HCT116 (cell line): ENCODE measurements at places on chromosomes 2 and 18. TPM values are rescaled to one million over a fixed set of nuclear protein-coding genes. Genes with fewer than 3 reads are reported as not detected.

GRCh38 chr18:5466256-5466655, 77.5 kb downstream of the EPB41L3 start:
- DNase-seq: no peak

- peak; percentile 46 for DNase-seq
Measured at GRCh38 chr2:98086491-98087446, at the start of gene VWA3B. Gene VWA3B (plus strand): TSS chr2:98087167. CDS start chr2:98093093, 5,926 bp downstream.

DNA sequence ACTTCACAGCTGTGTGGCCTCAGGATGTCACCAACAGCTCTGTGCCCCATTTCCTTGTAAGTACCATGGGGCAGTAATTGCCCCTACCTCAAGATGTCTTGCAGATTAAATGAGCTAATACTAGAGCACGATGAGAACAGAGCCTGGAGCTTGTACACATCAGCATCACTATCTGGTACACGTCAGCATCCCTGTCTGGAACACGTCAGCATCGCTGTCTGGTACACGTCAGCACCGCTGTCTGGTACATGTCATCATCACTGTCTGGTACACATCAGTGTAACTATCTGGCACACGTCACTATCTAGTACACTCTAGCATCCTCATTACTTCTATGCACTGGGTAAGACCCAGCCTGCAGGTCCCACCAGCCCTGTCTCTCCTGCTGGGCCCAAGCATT, 37.2 kb downstream of the AQP12A start:
- no peak for DNase-seq

- no peak for DNase-seq
Measured at GRCh38 chr18:74849301-74849700, 251.6 kb downstream of the ZNF407 start.

GRCh38 chr18:8803957-8804356, 98.6 kb downstream of the MTCL1 start:
- no peak for DNase-seq

DNA sequence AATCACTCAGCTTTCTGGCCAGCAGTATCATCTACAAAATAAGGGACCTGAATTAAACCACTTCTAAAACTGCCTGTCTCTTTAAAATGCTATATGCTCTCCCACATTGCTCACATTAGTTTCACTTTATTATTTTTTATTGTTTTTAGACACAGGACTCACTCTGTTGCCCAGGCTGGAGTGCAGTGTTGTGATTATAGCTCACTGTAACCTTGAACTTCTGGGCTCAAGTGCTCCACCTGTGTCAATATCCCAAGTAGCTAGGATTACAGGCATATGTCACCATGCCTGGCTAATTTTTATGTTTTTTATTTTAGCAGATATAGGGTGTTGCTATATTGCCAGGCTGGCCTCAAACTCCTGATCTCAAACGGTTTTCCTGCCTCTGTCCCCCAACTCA, 591.3 kb upstream of the ZNF804A start:
- DNase-seq: no peak

DNA sequence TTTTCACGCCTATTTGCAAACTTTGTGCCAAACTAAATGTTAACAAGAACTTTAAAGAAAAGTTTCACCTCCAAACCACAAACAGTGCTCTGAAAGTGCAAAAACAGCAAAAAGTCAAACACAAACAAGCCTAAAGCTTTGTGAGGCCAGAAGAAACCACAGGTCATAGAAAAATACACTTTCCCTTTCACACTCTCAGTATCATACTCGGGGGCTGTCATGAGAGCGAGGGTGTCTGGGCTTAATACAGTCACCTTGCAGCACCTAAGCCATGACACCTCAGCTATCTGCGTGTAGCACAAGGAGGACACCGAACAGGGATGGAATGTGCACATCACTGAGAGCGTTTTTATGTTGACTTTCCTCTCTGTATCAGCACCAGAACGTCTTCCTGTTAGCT, 26.6 kb upstream of the SEH1L start:
- DNase-seq: no peak

DNA sequence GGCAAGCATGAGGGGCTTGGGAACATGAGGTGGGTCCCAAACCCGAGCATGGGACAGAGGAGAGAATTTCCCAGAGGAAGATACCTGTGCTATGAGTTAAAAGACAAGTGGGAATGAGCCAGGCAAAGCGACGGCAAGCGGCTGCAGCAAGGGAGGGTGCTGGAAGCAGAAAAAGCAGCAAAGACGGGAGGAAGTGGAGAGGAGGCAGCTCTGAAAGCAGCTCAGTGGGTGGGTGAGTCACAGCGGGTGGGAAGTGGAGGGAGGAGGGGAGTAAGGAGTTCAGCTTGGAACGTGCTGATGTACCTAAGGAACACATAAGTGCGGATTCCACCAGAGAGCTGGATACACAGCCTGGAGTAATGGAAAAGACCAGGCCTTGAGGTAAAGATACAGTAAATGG, 41.4 kb downstream of the THUMPD2 start:
- no peak for DNase-seq

The EFHD1 gene
- total RNA-seq: 0.52 TPM

The RUFY4 gene
- total RNA-seq: 0.27 TPM

- no peak for DNase-seq
Measured at GRCh38 chr2:19754907-19755306, 146.9 kb downstream of the TTC32 start.

DNA sequence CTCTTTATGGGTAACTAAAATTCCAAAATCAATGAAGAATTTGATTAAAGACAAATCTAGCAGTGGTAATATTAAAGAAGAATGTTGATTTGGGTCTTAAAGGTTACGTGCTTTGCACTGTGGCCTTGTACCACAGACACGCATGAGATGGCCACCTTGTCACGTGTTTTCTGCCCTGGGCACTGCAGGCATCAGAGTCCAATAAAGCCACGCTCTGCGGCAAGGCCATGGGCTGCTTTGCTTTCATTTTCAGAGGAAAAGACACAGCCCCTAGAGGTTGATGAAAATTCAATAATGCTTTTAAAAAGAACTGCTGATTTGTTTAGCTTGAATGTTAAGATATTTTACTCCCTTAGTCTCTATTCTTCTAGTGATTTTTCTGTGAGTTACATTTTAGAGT, 30.4 kb downstream of the AOX1 start:
- no peak for DNase-seq

- no peak for DNase-seq
Measured at GRCh38 chr18:76351961-76352581, 143.0 kb downstream of the ZNF516 start.

DNA sequence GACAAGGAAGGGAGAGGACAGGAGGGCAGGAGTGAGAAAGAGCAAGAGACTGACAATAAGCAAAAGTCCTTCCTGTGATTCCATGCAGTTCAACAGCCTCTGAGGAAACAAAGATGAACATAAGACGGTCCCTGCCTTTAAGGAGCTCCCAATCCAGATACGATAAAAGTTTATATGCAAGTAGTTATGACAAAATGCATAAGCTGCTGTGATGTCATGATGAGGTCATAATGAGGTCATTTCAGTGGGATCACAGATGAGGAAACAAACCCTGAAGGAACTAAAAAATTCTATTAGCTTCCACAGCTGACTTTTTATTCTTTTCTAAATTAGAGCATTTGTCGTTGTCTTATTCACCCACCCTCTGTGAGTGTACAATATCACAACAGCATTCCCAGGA, 458.5 kb upstream of the ACVR2A start:
- no peak for DNase-seq

GRCh38 chr2:48424356-48424755, 105.6 kb upstream of the STON1 start:
- no peak for DNase-seq

The FBXO48 gene
- 0.91 TPM for total RNA-seq

DNA sequence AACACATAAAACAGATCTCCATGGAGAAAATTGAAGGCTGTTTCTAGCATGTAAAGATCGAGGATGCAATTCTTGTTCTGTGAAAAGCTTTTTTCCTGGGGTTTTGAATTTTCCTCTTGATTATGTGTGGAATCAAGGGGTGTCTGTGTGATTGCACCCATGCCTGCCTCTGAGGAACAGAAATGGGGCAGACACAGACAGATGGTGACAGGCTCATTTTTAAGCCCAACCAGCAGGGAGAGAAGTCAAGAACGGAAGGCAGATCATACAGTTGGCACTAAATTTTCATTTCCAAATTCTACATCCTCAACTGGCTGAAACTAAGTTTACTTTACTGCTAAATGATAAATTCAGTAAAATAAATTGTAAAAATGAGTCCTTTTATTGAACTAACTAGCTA, 1037.7 kb upstream of the KLHL29 start:
- DNase-seq: no peak

DNA sequence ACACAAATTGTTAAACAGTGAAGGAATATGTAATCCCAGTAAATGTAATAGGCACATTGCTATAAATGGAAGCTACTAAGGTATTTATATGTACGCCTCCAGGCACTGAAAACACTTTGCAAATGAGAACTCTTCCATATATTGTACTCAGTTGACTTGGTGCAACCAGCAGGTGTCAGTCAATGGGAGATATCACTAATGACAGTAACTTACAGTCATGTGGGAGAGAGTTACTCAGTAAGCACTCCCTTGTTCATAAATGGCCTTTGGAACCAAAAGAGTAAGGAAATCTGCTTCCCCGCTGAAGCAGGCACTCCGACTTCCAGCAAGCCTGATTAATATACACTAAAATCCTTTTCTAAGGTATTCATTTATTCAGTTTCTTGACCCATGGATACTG, 5.9 kb downstream of the MDH1 start:
- DNase-seq: no peak

DNA sequence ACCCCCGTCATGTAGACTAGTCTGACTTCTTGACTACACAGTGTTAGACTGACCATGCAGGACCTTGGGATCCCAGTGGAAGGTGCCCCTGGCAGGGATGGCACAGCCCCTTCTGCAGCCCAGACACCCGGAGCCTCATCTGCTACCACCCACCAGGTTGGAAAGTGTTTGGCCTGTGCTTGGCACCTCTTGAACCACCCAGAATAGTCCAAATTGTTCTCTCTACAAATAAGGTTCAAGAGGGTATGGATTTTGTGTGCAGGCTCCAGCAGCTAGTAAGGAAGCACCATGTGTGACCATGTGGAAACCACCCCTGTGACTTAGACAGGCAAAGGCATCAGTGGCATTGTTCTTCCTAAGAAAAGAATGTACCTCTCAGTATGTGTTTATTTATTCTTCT, 18.4 kb downstream of the L3MBTL4 start:
- DNase-seq: no peak

GRCh38 chr2:127108090-127108523, 1.2 kb upstream of the BIN1 start:
- no peak for DNase-seq

DNA sequence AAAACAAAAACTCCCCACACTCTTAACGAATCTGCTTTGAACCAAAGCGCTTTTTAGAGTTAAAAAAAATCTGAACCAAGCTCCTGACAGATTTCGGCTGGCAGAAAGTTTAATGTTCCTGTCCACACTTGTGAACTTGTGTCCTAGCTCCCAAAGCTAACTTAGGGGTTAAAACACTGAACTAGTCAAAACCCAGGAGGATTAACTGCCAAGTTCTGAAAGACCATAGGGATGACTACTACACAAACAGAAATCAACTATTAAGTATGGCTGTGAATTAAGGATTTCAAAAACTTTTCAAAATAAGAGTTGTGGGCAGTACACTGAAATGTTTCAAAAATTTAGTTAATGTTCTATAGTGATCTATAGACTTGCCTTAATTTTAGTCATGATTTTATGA, 26.2 kb upstream of the CDKL4 start:
- no peak for DNase-seq

GRCh38 chr2:64537991-64538390, 13.9 kb downstream of the AFTPH start:
- DNase-seq: no peak

The TCF7L1 gene
- 10.3 TPM for total RNA-seq

GRCh38 chr2:31973665-31974064, 37.1 kb downstream of the MEMO1 start:
- DNase-seq: no peak

The G6PC2 gene
- not detected for total RNA-seq

- DNase-seq: no peak
Measured at GRCh38 chr2:59787095-59787494, 766.4 kb downstream of the BCL11A start.

DNA sequence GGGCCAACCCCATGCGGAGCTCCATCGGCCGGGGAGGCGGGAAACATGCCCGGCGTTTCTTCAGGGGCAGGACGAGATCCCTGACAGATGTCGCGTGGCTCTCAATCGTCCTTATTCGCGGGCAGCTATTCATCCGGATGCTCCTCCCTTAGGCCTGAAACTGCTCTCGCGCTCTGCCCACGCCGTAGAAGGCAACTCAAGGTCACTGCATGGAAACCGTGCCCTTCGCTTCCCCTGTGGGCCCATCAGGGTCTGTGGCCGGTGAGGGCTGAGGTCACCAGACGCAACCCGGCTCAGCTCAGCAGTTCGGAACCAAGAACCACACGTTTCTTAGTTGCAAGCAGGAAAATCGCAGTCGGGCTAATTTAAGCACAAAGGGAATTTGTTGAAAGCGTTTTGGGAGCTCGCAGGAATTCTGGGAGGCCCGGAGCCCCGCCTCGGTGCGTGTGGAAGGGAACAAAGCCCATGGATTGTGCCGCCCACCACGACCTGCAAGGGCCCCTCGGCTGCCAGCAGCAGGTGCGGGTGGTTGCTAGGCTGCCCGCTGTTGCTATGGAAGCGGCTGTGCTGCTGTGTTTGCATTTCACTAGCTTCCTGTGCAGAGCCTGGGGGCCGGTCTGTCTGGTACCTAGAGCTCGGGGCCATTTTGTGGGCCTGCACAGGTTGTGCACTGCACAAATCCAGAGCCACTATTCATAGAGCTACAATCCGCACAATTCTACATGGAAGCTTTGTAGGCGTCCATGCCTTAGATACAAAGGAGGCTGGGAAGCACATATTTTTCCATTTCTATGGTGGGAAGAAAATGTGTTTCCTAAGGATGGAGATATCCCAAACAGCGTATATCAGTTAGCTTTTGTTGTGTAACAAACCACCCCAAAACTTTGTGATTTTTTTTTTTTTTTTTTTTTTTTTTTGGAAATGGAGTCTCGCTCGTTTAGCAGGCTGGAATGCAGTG, 6.0 kb upstream of the ALLC start:
- no peak for DNase-seq

GRCh38 chr2:36441065-36441625, 85.6 kb downstream of the CRIM1 start:
- no peak for DNase-seq

DNA sequence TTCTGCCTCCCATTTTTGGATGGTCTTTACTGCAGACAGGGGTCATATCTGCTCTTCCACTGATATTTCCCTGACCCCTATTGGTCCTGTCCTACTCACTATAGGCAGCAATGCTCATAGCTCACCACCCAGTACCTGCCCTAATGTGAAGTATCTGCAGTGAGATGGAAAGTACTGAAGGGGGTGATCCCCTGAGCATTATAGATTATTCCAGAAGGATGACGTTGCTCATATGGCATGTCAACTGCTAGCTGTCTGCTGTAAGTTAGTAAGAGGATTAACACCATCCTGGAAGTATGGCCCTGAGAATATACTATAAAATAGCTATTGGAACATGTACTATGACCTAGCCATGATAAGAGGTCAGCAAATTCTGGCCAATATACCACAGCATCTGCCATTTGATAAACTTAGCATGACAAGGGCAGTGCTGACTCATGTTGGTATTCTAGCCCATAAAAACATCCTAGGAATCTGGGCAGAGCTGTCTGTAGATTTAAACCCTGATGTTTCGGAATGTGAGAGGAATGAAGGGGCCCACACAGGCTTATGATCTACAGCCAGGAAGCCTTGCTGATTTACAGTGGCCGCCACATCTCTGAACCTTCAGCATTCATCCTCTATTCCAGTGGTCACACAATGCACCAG, 451.4 kb downstream of the TNS1 start:
- no peak for DNase-seq
